Activated naive CD4-positive, alpha-beta T cell treated with anti-CD3 and anti-CD28 coated beads for 36 hours (primary cell): ENCODE measurements at places on chromosomes 11 and 22. TPM values are rescaled to one million over a fixed set of nuclear protein-coding genes. Genes with fewer than 3 reads are reported as not detected.
A peak's percentile ranks its signal among the peaks of the same experiment; 100 is the strongest.

RIN1 gene
- total RNA-seq, result 2.6 TPM

SPI1 gene
- total RNA-seq, result not detected

FOLR1 gene
- total RNA-seq, result not detected

CDC42EP2 gene
- total RNA-seq, result 0.57 TPM

HEPN1 gene
- total RNA-seq, result not detected

CAPN5 gene
- total RNA-seq, result 1.5 TPM

BACE1-AS gene
- 2.8 TPM for total RNA-seq

SLC5A12 gene
- not detected for total RNA-seq

CPT1B gene
- 43.7 TPM for total RNA-seq

GRCh38 chr11:79412761-79413160, 28.1 kb downstream of the TENM4 start:
- no peak overlapping the region for H3K4me3 ChIP-seq
- peaks cover 5% of the 10 kb centered on the region for H3K27me3 ChIP-seq
- DNase-seq, result no peak
- no peaks in the 10 kb centered on the region for H3K36me3 ChIP-seq
- no peak overlapping the region for H3K27ac ChIP-seq
- no peaks in the 10 kb centered on the region for H3K4me1 ChIP-seq

- no peaks in the 10 kb centered on the region for H3K36me3 ChIP-seq
- no peaks in the 10 kb centered on the region for H3K4me1 ChIP-seq
- H3K27me3 ChIP-seq, result peaks cover 11% of the 10 kb centered on the region
- H3K27ac ChIP-seq, result no peak overlapping the region
- DNase-seq, result no peak
- H3K4me3 ChIP-seq, result no peak overlapping the region
These were observed 1.6 kb downstream of the SLC22A24 start for GRCh38 chr11:63142459-63142858.

DNA sequence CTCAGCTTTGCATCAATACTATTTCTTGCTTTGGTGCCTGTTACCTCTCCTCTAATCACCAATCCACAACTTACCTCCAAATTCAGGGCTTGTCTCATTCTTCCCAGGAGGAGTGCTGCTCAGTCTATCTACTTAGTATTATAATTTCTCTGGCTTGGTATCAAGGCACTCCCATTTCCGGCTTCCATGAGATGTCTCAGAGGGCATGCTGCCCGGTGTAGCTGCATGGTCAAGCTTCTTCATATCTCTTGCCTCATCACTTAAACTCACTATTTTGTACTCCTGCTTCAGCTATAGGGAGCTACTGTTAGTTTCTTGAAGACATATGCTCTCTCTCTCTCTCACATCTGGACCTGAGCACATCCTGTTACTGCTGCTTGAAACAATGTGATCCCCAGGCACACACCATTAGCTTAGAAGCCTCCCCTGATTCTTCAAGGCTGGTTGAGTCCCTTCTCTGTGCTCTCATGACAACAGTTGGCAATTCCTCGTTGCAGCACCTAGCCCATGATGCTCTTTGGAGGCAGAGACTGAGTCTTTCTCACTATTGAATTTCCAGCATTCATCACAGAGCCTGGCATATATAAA, 182.8 kb upstream of the SYN3 start:
- H3K27me3 ChIP-seq, result peaks cover 7% of the 10 kb centered on the region
- H3K27ac ChIP-seq, result no peak overlapping the region
- H3K4me3 ChIP-seq, result no peak overlapping the region
- no peak for DNase-seq
- no peaks in the 10 kb centered on the region for H3K4me1 ChIP-seq

DNA sequence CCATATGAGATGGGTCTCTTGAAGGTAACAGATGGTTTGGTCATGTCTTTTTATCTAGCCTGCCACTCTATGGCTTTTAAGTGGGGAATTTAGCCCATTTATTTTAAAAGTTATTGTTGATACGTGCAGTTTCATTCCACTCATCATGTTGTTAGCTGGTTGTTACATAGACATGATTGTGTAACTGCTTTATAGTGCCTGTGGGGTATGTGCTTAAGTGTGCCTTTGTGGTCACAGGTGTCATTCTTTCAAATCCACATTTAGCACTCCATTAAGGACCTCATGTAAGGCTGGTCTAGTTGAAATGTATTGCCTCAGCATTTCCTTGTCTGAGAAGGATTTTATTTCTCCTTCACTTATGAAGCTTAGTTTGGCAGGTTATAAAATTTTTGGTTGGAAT, 263.8 kb upstream of the LUZP2 start:
- H3K36me3 ChIP-seq, result no peaks in the 10 kb centered on the region
- H3K27me3 ChIP-seq, result no peaks in the 10 kb centered on the region
- no peak overlapping the region for H3K4me3 ChIP-seq
- H3K27ac ChIP-seq, result no peak overlapping the region

GRCh38 chr11:92149996-92150395, 74.6 kb upstream of the FAT3 start:
- no peaks in the 10 kb centered on the region for H3K36me3 ChIP-seq
- H3K4me3 ChIP-seq, result no peak overlapping the region
- no peaks in the 10 kb centered on the region for H3K4me1 ChIP-seq
- DNase-seq, result no peak
- H3K27me3 ChIP-seq, result no peaks in the 10 kb centered on the region

DNA sequence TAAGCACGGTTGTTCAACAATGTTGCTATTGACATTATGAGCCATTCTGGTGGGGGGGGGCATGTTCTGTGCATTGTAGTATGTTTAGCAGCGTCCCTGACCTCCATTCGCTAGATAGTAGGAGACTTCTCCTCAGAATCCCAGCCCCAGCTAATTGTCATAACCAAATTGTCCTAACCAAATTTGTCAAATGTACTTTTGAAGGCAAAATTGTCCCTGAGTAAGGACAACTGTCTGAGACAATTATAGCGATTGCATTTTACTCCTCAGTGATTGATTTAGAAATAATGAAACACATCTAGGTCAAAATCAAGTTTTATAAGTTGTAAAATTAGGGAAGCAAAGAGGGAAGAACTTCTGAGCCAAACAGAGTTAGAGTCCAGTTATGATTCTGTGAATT, 541.8 kb upstream of the CHORDC1 start:
- H3K4me3 ChIP-seq, result no peak overlapping the region
- H3K4me1 ChIP-seq, result no peaks in the 10 kb centered on the region
- no peaks in the 10 kb centered on the region for H3K27me3 ChIP-seq
- H3K27ac ChIP-seq, result no peak overlapping the region

- no peak overlapping the region for H3K4me3 ChIP-seq
- H3K36me3 ChIP-seq, result no peaks in the 10 kb centered on the region
- H3K4me1 ChIP-seq, result peaks cover 28% of the 10 kb centered on the region
- H3K27me3 ChIP-seq, result no peaks in the 10 kb centered on the region
These were observed 44.5 kb downstream of the WEE1 start for GRCh38 chr11:9617940-9618339.

DNA sequence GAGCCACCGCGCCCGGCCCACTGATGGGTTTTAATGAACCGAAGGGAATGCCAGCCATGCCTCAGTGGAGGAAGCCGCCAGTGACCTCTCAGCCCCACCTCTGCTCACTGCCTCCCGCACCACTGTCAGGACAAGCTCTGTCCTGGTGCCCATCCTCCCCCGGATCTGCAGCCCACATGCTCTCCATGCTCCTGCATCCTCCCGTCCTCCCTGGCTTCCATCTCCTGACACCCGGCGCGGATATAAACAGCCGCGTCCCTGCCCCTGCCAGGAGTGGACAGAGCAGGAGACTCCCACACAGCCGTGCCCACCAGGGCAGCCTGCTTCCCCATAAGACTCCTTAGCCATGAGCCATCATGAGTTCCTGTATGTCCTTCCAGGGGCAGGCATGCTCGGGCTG, 26.9 kb downstream of the MACROD1 start:
- H3K4me3 ChIP-seq, result no peak overlapping the region
- no peak overlapping the region for H3K27ac ChIP-seq
- H3K36me3 ChIP-seq, result no peaks in the 10 kb centered on the region
- H3K4me1 ChIP-seq, result peaks cover 7% of the 10 kb centered on the region
- H3K27me3 ChIP-seq, result no peaks in the 10 kb centered on the region

- H3K4me1 ChIP-seq, result peaks cover 9% of the 10 kb centered on the region
- no peak overlapping the region for H3K27ac ChIP-seq
- H3K4me3 ChIP-seq, result no peak overlapping the region
- H3K36me3 ChIP-seq, result peaks cover 2% of the 10 kb centered on the region
These were observed 3.9 kb downstream of the CDPF1 start for GRCh38 chr22:46246178-46246577.

GRCh38 chr11:30758946-30759504, 172.9 kb upstream of the MPPED2 start:
- no peak for DNase-seq
- H3K4me3 ChIP-seq, result no peak overlapping the region
- H3K27ac ChIP-seq, result no peak overlapping the region
- no peaks in the 10 kb centered on the region for H3K36me3 ChIP-seq
- H3K4me1 ChIP-seq, result no peaks in the 10 kb centered on the region

DNA sequence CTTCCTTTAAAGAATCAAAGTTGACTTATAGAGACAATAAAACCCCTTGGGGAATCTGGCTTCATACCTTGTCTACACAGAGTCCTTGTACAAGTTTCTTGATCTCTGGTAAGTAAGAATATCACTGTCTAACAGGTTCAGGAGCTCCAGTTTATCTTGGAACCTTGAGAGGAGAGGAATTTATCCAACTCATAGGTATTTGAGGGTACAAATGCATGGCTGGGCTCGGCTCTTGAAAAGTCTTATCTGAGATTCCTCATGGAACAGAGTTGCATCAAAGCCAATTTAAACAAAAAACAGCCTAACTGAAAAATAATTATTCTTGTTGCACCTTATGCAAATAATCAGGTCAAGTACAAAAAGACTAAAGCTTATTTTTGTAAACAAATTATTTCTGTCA, 33.4 kb downstream of the CARD18 start:
- H3K4me3 ChIP-seq, result no peak overlapping the region
- no peak for DNase-seq
- H3K4me1 ChIP-seq, result peaks cover 34% of the 10 kb centered on the region

GRCh38 chr11:86805873-86806310, 5.5 kb downstream of the PRSS23 start:
- no peak overlapping the region for H3K4me3 ChIP-seq
- peaks cover 46% of the 10 kb centered on the region for H3K4me1 ChIP-seq
- DNase-seq, result peak; percentile 75
- no peak overlapping the region for H3K27ac ChIP-seq

- H3K36me3 ChIP-seq, result no peaks in the 10 kb centered on the region
- no peaks in the 10 kb centered on the region for H3K27me3 ChIP-seq
- no peak overlapping the region for H3K4me3 ChIP-seq
- DNase-seq, result no peak
- H3K4me1 ChIP-seq, result no peaks in the 10 kb centered on the region
These were observed 489.9 kb upstream of the RAG2 start for GRCh38 chr11:37087650-37088572.
